Sigmoid colon (tissue), 7 donors: ENCODE measurements at places on chromosomes 7 and 10. TPM values are rescaled to one million over a fixed set of nuclear protein-coding genes. Genes with fewer than 3 reads are reported as not detected.

DNA sequence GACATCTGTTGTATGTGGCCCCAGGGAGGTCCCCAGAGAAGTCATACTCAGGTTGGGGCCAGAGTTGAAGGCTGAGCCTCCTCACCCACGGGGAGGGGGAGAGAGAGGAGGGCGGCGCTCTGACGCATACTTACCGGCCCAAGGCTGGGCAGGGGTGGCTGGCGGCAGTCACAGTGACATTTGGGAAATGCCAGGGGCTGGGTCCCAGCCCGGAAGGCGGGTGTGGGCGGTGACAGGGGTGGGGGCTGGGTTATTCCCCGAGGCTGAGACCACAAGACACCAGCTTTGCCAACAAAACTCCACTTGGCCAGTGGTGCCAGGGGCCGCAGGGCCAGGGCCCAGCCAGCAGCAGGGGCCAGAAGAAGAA, 41.1 kb downstream of the RASGEF1A start:
- peak; percentile 43 for DNase-seq

DNA sequence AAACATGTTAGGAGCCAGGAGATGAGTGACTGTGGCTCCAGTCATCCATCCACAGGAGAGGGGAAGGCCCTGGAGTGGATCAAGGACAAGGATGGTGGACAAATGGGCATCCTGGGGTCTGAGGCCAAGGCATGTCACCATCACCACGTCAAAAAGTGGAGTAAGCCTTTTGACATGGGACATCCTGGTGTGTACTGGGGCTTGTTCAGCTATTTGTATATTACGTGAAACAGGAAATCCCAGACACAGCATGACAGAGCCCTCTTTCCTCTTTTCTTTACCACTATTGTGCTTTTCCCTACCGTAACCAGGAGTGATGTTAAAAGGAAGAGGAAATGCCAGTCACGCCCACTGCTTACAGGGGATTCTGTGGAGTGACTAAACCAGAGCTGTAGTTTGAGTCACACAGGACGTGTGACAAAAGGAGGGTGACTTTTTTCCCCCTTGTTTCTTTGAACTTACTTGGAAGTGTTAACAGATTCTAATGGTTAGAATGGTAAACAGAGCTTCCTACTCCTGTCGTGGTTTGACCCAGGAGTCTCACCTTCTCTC, 15.4 kb downstream of the ACSL5 start:
- no peak for DNase-seq

GRCh38 chr7:158843771-158844170, 12.6 kb upstream of the DYNC2I1 start:
- no peak for DNase-seq

DNA sequence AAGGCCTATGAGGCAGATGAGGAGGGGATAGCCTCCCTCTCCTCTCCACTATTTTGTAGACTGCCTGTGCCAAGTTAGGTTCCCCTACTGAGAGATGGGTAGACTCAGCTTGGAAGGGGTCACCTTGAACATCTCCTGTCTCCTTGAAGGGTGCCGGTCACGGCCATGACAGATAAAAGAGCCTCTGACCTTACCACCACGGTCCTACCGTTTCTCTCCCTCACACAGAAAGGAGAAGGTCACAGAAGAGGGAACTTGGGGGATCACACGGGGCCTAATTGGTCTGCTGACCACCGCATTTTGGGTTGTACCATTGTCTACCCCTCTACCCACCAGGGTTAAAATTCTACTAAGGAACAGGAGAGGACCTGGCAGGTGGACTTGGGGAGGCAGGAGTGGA, 17.0 kb downstream of the PRSS2 start:
- no peak for DNase-seq

- DNase-seq = no peak
These were observed 56.4 kb downstream of the BBS9 start for GRCh38 chr7:33185786-33186185.

- no peak for DNase-seq
These were observed 6.3 kb downstream of the NRAP start for GRCh38 chr10:113657544-113657943.

GRCh38 chr7:45028920-45029344, 28.9 kb downstream of the CCM2 start:
- no peak for DNase-seq

DNA sequence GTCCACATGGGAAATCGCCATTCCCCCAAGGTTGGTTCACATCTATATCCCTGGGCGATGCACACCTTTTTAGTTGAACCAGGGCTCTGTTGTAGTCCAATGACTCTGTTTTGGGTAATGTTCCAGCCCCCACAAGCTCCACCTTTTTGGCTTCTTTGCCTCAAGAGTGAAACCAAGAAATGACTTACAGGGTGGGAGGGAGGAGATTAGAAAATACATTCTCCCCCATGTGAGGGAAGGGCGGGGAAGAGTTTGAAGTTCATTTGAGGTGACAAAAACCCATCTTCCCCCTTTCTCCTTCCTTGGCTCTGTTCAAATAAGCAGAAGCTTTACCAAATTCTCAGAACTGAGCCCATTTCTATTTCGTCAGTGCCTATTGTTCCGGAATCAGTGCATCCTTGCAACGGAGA, 82.8 kb downstream of the GATA3 start:
- DNase-seq = no peak

GRCh38 chr10:32459051-32459698, 13.2 kb downstream of the CCDC7 start:
- DNase-seq = no peak

Gene CISD1
- total RNA-seq = 28.5 TPM

DNA sequence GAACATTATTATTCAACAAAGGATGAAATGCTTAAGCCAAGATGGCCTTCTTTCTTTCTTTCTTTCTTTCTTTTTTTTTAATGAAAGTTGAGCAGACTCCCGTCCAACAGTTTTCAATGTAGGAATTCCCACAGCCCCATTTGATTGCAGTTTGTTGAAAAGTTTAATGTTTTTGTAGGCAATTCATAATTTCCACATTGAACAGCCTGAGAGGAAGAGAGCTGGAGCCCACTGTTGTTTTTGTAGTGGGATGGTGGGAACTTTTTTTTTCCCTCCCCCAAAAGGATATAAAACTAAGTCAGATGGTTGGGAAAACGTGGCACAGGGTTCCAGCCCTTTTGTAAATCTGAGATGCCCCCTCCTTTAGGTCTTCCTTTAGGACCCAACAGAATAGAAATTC, 86.6 kb downstream of the TCF7L2 start:
- DNase-seq = no peak

GRCh38 chr7:112206991-112207592, 597 bp downstream of the ZNF277 start:
- peak; percentile 67 for DNase-seq

- no peak for DNase-seq
These were observed 125.4 kb downstream of the KCNMA1 start for GRCh38 chr10:77512219-77512578.

DNA sequence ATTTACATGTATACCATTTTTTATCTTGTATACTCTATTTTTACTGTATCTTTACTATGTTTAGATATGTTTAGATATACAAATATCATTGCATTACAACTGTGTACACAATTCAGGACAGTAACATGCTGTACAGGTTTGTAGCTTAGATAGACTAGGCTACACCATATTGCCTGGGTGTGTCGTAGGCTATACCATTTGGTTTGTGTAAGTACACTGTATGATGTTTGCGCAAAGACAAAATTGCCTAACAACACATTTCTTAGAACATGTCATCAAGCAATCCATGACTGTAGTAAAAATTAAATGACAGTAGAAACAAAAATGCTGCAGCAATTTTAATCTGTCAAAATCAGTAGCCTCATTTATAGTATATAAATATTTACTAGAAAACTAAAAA, 812.2 kb downstream of the GRM8 start:
- DNase-seq = no peak

DNA sequence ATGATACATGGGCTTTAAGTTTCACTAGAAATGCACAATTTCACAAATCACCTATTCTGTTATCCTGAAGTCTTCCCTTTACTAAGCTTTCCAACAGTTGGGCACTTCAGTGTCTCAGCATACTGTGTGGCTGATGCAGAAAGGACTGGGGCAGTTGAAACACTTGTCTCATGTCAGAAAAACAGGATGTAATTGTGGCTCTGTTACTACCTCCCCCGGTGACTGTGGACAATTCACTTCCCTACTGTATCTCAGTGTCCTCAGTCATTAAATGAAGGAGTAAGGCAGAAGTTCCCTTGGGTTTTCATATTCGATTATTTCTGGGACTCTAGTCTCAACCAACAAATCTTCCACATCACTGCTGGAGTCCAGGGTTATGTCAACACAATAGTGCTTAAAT, 17.9 kb downstream of the ANKRD22 start:
- no peak for DNase-seq

- no peak for DNase-seq
These were observed 57.4 kb downstream of the CHST15 start for GRCh38 chr10:124035928-124036558.

DNA sequence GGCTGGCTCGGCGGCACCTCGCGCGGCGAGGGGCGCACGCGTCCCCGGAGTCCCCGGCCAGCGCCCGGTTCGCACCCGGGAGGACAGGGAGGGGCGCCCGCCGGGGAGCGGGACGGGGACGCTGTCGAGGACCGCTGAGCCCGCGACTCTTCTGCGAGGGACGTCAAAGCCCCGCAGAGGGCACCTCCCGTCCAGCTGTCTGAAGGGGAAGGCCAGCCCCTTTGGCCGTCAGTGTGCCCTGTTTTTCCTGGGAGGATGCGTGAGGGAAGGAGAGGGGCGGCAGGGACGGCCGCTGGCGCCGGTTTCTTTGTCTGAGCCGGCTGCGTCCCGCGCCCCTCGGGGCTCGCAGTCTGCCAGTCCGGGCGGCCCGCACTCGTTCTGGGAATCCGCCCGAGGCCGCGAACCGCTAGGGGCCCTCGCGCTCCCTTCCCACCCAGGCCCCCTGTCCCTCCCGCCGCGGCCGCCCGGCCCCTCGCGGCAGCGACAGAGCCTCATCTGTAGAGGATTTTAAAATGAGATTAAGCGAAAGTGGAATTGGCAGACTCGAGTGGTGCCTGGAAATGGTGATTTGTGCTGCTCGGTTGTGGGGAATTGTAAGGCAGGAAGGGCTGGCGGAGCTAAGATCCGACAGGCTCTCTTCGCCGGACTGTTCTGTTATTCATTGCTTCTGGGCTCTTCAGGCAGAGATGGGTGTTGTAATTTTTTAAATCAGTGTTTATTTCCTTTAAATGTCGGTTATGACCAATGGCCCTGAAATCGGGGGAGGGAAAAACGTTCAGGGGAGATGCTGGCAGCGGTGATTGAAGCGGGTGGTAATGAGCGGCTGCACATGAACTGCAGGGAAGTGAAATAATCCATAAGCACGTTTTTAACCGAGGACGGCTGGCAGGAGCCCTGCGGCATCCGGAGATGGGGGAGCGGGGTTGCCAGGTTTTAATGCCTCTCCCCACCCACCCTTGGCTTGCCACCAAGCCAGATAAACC, 618 bp upstream of the RELN start:
- DNase-seq = no peak

DNA sequence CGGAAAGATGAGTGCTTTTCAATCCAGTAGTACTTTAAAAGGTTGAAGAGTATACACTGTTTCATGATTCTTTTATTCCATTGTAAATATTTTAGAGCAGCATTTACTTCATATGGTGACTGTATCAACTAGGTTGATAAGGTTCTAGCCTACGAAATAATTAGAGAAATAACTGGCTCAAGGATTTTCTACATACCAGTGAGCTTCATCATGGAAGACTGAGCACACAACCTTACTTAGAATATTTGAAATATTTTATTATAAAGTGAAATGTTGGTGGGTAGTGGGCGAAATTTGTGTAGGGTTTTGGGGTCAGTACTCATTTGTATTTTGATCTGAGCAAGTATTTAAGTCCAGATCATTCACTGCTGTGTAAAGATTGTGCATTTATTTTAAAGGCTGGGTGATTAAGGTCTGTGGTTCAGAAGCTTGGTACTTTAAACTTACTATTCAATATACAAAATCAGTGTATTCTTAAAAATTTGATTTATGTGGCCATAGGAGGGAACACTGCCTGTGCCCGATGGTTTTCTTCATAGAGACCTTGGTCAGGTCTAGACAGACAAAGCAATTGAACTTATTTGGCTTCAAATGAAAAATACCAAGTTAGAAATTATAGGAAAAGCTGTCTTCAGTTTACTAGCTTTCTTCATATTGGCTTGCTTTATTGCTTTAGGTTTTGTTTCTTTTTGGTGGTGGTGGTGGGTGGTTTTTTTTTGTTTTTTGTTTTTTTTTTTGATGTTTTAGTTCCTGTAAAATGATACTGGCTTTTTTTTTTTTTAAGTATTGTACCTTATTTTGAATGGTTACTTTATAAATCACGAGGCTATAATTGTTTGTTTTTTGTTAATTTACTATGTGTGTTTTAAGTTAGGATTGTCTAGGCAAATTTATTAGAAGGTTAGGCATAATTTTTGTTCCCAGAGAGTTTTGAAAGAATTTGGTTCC, 3.0 kb downstream of the KMT2E start:
- DNase-seq = no peak

DNA sequence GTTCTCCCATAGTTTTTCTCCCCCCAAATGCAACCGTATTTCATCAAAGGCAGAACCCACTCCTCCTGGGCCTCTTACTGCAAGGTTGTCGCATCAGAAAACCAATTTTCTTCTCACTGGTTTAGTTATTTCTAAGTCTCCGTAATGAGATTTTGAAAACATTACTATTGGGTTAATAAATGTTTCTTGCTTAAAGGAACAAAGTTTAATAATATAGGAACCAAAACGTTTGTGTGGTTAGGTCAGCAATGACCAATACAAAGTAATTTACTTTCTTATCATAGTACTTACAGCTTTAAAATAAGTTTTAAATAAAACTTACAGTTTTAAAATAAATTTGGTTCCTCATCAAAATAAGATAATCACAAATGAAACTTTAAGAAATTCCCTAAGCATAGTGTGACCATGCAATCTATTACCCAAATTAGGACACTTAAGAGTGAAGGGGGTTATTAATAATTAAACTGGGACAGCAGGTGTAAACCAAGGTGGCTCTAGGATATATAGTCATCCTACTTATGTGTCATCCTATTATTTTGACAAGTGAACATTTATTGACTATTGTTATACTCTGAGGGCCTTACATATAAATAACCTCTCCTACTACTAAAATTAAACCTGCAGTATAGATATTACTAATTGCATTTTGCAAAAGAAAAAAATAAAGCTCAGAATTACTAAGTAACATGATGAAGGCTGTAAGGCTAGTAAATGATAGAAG, 415.4 kb upstream of the LRRN3 start:
- DNase-seq = no peak

- no peak for DNase-seq
These were observed 3.8 kb upstream of the PDCD4 start for GRCh38 chr10:110867807-110868465.

- DNase-seq = no peak
These were observed 103.4 kb upstream of the GLI3 start for GRCh38 chr7:42340436-42340835.

Gene RNLS
- total RNA-seq = 8.8 TPM

DNA sequence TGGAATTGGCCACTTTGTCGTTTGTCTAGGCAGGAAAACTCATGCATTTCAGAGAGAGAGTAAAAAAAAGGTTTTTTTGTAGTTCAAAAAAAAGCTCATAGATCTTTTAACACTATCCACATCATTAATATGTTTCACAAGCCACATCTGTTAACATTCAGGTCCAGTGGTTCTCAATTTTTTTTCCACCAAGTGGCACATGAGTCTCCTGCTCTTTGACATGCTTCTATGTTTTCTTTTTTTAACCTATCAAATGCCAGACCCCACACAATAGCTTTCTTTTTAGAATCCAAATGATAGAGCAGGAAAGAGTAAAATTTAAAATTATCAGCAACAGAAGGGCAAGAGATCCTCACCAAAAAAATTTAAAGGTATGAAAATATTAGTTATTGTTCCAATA, 20.3 kb downstream of the NOD1 start:
- DNase-seq = no peak

GRCh38 chr10:75532253-75532924, 101.0 kb downstream of the LRMDA start:
- DNase-seq = no peak

Gene FGL2
- total RNA-seq = 68.5 TPM

- no peak for DNase-seq
These were observed 97.4 kb downstream of the CHN2 start for GRCh38 chr7:29291723-29292618.
